ENCODE measurements at places on chromosomes 1 and 21.
A peak's percentile ranks its signal among the peaks of the same experiment; 100 is the strongest.

- no peak for DNase-seq
Observed at GRCh38 chr1:198856601-198857000, 217.8 kb downstream of the PTPRC start.

DNA sequence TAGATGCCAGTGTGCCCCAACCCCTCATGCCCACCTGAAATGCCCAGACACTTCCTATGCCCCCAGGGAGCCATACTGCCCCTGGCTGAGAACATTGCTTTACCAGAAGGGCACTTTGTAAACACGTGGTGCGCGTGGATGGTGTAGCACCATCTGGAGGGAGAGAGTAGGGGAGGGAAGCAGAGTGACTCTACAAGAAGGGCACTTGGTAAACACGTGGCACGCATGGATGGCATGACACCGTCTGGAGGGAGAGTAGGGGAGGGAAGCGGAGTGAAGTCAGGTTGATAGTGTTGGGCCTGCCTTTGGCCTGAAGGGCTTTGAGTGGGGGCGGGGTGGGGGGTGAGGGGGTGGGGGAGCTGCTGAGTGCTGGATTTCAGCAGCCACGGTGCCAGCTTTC, 324.0 kb upstream of the VAMP3 start:
- DNase-seq, result peak; percentile 91

DNA sequence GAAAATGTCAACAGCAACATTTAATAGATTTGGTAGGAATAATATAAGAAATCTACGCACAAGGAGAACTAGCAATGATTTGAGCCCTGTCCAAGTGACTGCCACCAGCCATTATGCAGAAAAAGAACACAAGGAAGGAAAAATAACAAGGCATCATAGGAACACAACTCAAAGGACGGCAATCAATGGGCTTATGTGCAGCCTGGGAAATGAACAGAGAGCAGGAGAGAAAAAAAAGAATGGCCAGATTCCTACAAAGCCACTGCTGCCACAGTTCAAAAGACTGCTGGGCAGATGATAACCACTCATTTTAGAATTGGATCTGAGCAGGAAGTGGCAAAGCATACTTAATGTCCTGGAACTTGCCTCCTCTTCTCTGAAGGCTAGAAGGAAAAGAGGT, 274.3 kb upstream of the CAMK1G start:
- no peak for DNase-seq

DNA sequence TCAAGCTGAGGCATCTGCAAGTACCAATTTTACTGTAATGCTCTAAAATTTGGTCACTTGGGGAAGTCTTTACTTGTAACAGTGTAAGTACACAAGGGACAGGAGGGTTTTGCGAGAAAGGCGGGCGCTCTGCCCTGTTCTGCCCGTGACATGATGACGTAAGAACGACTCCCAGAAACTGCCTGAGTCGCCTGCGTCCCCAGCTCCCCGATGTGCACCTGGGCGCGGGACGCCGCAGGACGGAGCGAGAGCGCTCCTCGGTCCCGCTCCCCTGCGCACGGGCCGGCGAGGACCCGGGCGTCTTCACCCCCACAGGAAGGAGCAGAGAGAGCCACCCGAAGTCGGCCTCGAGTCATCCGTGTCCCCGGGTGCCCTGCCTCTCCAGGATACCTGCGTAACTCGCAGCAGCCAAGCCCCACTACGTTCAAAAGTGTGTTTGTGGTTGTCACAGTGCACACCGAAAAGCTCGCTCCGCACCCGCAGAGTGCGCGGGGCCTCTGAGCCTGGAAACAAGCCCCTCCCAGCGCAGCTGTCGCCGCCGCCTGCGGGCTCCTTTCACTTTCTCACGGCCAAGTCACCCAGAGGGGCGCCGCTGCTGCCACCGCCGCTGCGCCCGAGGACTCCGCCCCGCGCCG, 3.3 kb upstream of the ZBTB18 start:
- peak; percentile 47 for DNase-seq

DNA sequence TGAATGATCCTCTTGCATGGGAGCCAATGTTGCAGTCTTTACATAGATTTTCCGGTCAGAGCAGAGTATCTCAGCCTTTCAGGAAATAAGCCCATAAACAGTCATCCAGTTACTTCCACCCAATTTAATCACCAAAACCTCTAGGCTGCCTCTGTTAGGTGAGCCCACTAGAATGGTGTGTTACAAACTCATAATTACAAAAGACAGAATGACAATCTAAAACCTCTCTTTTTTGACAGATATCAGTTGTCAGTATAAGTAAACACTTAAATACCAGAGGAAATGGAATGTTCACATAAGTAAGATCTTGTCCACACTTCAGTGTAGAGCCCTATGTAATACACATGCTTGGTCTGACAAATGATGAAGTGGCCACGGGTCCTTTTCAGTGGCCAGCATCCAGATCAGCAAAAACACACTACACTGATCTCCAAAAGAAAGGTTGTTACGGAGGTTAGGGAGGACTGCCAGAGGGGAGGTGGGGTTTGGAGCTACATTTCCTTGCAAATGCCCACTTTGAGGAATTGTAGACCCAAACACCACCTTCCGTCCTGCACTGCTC, 71.3 kb upstream of the FBXO28 start:
- no peak for DNase-seq

DNA sequence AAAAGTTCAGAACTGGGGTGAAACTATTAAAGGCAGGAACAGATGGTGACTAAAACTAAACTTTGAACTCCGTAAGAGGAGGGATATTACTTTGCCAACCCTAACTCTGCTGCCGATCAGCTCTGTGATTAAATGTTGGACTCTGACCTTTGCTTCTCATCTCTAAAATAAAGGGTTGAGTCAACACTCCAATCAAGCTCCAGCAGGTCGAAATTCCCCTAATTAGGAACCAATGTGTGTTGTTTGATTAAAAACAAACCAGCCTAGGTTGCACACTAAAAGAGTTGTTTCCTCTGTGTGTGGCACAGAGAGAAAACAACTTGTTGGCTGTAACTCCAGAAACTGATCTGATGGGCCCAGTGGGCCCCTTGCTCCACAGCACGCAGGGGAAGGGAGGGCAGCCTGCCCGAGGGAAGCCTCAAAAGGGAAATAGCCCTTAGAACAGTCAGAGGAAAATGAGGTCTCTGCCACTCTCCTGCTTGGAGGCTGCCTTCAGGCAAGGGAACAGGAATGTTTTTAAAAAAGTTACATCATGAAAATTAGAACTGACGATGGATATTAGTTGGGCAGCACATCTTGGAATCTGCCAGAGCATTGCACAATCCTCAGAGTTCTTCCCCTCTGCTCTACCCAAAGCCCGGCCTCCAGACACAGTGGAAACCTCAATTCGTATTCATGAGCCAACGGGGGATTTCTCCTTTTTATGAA, 69.3 kb downstream of the KCTD3 start:
- DNase-seq, result no peak

GRCh38 chr1:241736387-241736786, 84.3 kb downstream of the WDR64 start:
- DNase-seq, result no peak

DNA sequence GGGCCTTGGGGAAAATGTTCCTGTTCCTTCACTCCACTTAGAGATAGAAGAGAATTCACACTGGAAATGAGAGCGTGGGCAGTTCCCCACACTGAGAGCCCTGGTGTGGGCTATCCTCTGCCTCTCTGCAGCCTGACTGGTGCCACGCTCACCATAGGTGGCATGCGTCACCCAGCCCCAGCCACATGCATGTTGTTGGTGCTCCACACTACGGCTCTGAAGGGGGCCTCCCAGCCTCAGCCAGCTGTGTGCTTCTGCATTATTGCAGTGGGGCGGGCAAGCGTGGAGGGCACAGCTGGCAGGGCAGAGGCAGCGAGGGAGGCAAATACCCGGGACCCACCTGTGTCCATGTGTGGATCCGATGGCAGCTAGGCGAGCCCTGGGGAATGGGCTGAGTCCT, 14.7 kb upstream of the RASSF5 start:
- DNase-seq, result no peak

DNA sequence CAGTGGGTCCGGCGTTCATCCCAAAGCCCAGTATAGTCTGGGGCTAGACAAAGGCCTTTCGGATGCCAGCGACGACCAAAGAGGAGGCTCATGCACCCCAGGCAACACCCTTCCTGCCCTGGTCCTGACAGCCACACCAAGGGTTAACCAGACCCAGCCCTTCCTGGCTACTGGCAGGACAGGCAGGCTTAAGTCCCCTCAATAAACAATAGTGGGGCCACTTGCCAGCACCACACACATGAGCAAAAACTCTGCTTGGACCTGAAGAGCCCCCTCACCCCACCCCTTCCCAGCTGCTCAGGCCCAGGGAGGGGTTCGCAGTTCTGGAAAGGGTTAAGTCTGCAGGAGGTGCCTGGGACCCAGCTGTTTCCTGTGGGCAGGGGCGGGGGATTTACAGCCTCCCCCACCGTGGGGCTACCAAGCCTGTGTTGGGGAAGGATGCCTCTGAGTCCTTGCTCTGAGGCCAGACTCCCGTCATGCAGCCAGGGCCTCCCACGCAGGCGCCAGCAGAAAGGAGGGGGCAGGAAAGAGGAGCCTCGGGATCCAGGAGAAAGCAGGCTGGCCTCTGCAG, 18.2 kb downstream of the PHLDA3 start:
- peak; percentile 19 for DNase-seq

GRCh38 chr1:87178441-87178840, 150.2 kb upstream of the LMO4 start:
- DNase-seq, result no peak

DNA sequence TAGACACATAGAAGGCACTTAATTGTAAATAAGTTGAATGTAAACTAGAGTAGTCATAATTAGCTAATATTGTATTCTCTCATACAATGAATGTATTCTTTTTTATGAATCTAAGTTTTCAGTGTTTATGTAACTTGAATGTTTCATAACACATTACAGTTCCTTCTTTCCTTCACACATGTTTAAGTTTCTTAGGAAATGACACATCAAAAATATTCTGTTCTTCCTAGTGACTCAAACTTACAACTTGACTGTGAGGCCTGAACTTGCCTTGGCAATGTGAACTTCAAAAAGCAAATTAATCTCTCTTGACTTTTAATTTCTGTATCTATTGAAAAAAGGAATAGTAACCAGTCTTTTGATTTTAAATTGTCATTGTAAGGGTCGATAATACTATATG, 700.1 kb downstream of the KCNT2 start:
- no peak for DNase-seq

DNA sequence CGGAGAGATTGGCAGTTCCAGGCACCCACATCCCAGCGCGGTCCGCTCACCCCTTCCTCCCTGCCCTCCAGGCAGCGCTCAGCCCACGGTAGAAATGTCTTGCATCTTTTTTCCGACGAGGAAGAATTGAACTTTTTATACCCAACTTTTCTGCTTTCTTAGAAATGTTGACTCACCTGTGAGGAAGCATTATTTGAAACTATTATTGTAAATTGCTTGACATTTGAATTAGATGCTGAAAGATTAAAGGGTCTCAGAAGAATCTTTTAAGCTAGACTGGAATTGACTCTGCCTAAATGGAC, 912 bp upstream of the SIPA1L2 start:
- no peak for DNase-seq

- DNase-seq, result peak; percentile 41
Observed at GRCh38 chr1:36448530-36449056, 1.7 kb downstream of the OSCP1 start.

GRCh38 chr1:88877382-88877825, 14.0 kb downstream of the GTF2B start:
- DNase-seq, result no peak

GRCh38 chr1:185473186-185473585, 156.1 kb upstream of the IVNS1ABP start:
- DNase-seq, result no peak

DNA sequence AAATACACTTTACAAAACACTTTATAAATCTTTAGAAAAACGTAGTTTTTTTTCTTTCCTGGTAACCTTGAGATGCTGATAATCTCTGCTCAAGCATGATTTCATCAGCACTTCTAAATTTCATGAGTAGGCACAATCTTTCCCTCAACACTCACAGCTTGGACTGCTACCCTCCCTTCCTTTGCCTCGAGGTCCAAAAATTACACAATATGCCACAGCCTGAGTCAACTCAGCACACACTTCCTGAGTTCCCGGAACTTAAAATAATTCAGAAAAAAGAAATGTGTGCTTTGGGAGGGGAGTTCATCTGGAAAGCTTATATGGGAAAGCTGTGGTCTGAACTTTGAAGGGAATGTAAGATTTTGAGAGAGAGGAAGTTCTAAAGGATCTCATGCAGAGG, 5.9 kb downstream of the CLCA2 start:
- DNase-seq, result no peak

DNA sequence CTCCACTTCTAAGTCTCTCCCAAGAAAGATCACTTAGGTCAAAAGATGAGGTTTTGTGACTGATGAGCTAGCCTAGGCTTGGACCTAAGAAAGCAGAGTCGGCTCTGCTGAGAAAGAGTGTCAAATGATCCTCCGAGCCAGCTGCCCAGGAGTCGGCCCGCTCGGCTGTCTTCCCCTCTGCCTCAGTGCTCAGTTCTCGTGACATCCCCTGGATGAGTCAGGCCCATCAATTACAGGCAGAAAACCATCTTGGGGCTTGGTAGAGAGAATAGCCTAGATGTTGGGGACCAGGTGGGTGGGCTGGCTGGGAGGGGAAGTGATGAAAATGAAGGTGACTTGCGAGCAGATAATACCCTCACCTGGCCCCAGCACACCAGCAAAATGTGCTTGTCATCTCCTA, 60.5 kb downstream of the SLC66A1 start:
- no peak for DNase-seq

DNA sequence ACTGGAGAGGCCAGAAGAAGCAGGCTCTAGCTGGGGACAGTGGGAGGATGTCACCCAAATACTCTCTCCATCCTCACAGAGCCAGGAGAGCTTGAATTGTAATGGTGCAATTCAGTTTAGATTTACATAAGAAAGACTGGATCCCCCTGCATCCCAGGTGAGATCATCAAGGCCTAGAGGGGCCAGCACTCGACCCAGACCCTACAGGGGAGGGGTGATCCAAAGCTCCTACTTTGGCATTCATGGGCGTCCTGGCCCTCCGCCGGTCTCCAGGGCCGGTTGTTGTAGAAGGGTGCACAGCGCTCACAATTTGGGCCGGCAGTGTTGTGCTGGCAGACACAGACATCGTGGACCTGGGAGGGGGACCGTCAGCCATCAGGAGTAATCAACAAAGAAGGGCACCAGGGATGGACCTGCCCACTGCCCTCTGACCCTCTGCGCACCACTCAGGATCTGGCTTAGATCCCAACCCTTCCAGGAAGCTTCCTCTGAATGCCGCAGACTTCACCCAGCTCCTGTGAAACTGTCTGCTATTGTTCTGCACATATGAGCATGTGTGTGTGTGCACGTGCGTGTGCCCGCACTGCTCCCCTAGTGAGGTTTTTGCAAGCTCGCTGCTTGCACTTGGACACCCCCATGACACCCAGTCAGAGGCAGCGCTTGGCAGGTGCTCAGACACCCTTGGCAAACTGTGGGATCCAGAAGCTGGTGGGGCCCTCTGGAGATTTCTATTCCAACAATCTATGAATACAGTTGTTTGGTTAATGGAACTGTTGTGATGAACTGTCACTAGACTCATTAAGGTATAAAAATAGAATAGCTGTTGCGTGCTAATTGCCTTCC, 21.6 kb downstream of the LAMB3 start:
- no peak for DNase-seq

DNA sequence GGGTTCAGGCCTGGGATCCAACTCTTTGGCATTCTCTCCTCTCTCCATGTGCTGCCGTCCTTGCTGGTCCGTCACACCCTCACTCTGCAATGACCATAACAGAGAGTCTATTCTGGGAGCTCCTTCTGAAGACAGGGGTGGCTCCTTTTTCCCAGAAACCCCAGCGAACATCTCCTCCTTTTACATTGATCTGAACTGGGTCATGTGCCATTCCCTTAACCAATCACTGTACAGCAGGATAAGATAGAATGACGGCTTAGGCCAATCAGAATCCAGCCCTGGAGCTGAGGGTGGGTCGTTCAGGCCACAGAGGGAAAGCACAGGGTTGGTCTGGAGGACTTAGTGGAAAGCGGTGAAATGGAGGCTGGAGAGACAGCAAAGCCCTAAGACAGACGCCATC, 740.1 kb downstream of the MATN1 start:
- no peak for DNase-seq
